ENCODE measurements at places on chromosomes 6 and 20.

GRCh38 chr6:157525918-157526425 is 145.0 kb downstream of the ZDHHC14 start:
- DNase-seq = no peak

DNA sequence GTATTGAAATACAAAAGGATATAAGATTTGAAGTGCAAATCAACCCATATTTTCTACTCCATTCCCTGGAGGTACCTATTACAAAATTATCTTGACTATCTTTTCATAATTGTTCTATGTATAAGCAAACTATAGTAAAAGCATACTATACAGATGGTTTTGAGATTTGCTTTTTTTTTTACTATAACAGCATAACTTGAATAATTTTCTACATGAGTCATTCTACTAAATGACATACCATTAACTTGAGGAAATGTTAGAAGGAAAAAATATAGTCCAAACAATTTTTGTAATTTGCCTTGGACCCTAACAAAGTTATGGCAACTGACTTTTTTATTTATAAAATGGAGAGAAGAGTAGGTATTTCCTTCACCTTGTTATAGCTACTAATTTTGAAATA is 472.7 kb downstream of the PKHD1 start:
- DNase-seq = no peak

- no peak for DNase-seq
Observed at GRCh38 chr6:52821842-52822241, 18.2 kb upstream of the GSTA1 start.

DNA sequence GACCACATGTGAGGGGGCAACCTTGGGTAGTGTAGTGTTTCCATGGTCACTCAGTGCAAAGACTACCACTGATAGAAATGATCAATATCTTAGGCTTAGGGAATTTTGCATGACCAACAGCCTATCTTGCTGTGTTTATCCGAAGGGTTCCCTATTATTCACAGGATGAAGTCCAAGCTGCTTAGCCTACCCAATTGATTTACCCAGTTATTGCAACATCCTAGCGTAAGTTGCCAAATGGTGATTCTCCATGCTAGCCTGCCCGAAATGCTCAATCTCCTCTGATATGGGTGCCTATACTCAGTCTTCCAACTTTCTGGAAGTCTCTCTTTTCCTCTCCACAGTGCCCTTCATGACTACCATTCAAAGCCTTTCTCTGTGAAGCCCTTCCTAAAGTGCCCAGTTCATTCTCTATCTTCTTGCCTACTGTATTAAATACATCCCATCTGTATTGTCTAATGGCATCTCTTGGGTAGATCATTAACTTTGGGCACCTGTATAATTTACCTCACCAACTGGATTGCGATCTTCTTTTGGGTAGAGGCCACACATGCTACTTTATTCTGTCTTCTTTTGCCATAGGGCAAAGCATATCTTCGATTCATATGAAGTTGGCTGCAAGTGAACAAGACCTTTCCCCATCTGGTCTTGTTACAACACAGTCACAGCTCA is 240.5 kb downstream of the CLIC5 start:
- DNase-seq = no peak

DNA sequence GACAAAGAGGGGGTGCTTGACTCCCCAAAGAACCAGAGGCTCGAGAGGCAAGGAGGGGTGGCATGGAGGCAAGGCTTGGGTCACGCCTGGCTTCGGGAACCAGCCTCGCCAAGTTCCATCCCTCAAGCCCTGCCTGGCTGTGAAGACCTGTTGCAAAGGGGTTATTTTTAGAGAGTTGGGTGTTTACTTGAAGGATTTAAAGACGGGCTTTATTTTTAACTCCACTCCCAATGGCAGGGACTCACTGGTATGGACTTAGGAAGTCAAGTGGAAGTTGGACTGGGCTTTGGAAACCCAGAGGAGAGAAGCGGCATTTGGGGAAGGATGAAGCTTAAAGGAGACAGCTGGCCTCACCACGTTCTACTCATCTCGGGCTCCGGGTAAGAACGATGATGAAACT is 43.1 kb downstream of the JPH2 start:
- DNase-seq = no peak

- DNase-seq = no peak
Observed at GRCh38 chr20:50713657-50714101, 17.7 kb upstream of the PARD6B start.

DNA sequence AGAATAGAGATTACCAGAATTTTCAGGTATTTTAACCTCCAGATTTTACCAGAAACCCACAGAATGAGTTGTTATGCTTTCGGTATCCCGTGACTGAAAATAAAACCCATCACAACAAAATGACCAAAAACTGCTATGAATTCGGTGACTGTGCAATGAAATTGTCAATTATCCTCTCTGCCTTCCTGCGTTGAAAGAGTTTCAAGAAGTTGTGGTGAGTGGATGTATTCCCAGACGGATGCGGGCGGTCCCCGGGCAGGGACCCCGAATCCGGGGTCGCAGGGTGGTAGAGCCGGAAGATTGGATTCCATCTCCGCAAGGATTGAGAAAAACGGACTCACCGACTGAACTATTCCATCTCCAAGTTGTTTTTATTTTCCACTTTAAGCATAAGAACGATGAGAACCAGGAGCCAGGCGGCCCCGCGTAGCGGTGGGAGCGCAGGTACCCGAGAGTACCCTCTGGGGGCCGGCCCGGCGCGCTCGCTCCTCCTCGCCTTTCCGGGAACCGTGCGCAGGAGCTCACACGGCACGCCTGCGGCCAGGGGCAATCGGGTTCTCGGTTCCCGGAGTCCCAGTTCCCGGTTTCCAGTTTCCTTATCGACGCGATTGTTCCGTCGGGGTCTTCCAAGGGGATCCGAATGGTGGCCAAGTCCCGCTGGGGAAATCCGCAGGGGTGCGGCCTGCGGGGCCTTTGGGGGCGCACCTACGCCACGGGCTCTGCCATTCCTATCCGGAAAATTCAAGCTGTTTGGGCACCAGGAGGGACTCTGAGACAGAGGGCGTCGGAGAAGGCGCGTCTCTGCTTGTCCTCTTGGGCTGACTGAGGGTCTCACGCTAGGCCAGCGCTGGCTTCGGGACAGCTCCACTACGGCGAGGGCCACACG is 104.9 kb upstream of the PRDM1 start:
- no peak for DNase-seq

Data from NCI-H1930 (cell line).